Activated CD4-positive, alpha-beta memory T cell treated with anti-CD3 and anti-CD28 coated beads, Interleukin-2, amount 10 ng/mL, durations not matched to agents 7 days and 5 days (primary cell): ENCODE measurements at places on chromosomes 7 and 10. TPM values are rescaled to one million over a fixed set of nuclear protein-coding genes. Genes with fewer than 3 reads are reported as not detected.

DNA sequence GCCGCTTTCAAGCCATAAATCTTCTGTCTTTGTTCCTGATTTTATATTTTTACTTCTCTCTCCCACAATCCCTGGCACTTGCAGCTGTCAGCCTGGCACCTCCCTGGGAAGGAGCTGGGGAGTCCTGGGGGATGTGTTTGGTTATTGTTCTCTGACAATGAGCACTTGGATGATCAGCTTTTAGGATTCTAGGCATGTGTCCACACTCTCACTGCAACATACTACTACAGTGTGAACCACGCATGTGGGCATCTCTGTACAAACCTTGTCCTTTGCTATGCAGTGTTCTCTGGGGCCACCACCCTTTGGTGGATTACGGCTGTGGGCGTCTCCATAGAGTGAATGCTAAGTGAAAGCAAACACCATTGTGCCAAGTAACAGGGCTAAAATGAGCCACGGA lies 168.4 kb upstream of the KMT2E start:
- no peak for DNase-seq

PPRC1 gene
- total RNA-seq, result 32.5 TPM

FAM171A1 gene
- 6.8 TPM for total RNA-seq

HOXA13 gene
- not detected for total RNA-seq

DNMBP gene
- total RNA-seq, result 4.8 TPM

DNA sequence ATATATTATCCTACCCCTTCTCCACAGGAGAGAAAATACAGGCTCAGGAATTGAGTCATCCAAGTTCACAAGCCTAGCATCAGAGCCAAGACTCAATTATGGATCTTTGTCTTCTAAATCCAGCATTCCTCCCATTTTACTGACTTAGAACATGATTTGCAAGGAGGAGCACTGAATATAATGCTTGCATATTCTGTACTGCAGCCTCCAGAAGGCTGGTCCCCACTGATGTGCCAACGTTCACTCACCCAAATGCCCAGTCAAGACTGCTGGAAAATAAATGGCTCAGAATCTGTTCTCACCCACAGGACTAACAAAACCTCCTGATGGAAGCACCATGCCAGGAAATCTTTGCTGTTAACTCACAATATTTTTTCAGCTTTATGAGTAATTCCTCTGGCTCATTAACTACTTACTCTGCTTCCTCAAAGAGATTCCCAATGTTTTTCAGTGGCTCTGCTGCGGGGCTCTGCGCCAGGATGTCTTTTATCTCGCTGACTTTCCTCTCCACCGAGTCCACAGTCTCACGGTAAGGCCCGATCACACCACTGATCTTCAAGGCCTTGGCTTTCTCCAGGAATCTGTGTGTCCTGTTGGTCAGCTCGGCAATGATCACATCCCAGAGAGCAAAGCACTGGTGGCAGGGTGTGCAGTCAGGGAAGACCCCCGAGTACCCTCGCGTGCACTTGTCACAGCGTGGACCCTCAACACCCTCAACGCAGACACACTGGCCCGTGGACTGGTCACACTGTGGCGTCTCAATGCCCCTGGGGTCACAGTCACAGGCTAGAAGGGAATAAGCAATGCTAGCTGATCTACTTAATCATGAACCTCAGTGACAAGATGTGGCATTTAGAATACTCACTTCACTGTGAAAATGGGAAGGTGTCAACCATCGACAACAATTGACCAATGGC lies 48.8 kb downstream of the DLD start:
- DNase-seq, result no peak

DNA sequence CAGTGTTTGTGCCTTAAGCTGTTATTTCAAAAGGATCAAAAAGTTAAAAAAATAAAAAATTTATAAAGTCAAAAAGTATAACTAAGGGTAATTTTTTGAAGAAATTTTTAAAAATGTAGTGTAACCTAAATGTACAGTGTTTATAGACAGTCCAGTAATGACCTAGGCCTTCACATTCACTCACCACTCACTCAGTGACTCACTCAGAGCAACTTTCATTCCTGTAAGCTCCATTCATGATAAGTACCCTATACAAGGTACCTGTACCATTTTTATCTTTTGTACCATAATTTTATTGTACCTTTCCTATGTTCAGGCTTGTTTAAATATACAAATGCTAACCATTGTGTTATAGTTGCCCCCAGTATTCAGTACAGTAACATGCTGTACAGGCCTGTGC lies 21.5 kb downstream of the DNAJC9 start:
- DNase-seq, result no peak

CYP3A5 gene
- not detected for total RNA-seq

GPR146 gene
- 10.0 TPM for total RNA-seq

- no peak for DNase-seq
These were observed 50.9 kb downstream of the SEMA3D start for GRCh38 chr7:85135977-85136376.

GRCh38 chr10:88918191-88918905 lies 34.2 kb downstream of the ACTA2 start:
- DNase-seq, result no peak

GRCh38 chr10:48772059-48772458 lies 87.4 kb downstream of the WDFY4 start:
- no peak for DNase-seq

- no peak for DNase-seq
These were observed 78.5 kb downstream of the ETV1 start for GRCh38 chr7:13910805-13911551.

- no peak for DNase-seq
These were observed 5.8 kb downstream of the UNC5B start for GRCh38 chr10:71218046-71218650.

DNA sequence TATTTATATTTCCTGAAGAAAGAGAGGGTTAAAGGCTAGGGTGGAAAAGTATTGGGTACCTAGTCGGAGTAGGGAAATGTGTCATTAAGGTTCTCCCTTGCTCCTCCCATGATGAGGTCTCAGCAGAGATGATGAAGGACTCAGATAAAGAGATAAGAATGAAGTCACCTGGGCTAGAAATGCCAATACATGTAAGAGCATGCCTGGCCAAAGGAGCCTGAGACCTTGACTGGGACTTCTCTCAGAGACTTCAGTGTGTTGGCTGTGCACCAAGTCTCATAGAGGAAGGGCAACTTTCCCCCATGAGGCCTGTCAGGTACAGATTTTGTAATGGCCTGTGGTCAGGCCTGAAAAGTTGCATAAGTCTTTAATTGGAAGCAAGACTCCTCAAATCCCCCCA lies 361.0 kb upstream of the CDC14C start:
- DNase-seq, result no peak

DNA sequence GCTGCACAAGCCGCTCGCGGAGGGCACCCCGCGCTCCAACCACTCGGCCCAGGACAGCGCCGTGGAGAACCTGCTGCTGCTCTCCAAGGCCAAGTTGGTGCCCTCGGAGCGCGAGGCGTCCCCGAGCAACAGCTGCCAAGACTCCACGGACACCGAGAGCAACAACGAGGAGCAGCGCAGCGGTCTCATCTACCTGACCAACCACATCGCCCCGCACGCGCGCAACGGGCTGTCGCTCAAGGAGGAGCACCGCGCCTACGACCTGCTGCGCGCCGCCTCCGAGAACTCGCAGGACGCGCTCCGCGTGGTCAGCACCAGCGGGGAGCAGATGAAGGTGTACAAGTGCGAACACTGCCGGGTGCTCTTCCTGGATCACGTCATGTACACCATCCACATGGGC lies 50.0 kb downstream of the FIGNL1 start:
- DNase-seq, result no peak

DNA sequence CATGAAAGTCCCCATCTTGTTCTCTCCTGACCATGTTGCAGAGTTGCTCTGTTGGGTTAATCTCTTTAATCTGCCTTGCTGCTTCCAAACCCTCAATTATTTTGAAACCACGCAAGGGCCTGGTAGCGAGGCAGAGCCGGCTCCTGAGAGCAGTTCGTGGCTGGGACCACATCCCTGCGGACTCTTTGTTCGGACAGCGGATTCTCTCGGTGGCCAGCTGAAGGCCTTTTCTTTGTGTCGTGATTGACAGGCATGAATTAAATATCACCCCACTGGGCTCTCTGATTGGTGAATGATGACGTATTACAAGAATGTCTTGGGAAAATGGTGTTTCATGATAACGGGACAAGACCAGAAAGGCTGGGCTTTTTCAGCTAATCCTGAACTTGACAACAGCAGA lies 66.9 kb upstream of the ARHGAP21 start:
- no peak for DNase-seq

DNA sequence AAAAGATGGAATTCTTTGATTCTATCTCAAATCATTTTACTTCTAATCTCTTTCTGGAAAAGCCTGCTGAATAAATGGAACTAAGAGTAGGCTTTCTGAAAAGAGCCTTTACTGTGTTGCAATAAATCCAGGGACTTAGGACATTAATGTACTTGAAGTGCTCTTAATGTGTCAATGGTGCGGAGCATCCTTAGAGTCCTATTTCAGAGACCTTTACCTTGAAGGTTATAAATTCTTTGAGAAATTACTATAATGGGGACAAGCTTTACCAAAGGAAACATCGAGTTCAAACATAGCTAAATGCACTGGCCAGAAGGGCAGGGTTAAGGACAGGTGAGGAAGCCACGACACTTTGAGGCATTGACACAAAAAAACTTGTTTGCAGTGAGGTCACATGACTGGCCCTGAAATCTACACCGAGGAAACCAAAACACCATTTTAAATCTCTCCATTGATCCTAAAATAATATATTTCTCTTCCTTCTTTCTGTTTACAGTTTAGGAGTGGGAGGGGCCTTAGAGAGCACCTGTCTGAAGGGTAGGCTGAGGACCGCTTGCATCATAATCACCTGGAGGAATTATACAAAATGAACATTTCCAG lies 48.1 kb upstream of the EXOC6 start:
- no peak for DNase-seq

DNA sequence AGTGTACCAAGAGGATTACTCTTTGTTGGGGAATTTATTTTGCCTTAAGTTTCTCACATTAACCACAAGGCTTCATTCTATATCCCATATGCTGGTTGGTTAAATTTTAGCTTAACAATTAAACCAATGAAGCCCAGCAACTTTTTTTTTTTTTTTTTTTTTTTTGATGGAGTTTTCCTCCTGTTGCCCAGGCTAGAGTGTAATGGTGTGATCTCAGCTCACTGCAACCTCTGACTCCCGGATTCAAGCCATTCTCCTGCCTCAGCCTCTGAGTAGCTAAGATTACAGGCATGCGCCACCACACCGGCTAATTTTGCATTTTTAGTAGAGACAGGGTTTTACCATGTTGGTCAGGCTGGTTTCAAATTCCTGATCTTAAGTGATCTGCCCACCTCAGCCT lies 75.0 kb upstream of the MKX start:
- no peak for DNase-seq

DNA sequence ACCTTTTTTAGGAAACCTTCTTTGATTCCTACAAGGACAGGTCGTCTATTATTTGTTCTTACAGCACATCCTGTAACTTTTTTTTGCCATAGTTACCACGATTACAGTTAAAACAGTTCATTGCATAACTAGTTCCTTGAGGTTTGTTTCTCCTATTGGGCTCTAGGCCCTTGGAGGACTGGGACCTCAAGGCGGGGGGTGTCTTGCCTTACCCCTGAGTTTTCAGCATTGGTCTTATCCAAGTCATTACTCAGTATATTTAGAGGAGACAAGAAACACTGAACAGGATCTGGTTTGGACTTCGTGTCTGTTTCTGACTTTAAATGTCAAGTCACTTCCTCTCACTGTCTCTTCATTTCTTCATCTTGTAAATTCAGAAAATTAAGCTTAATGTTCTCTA lies 369.8 kb downstream of the SDK1 start:
- DNase-seq, result no peak

DNA sequence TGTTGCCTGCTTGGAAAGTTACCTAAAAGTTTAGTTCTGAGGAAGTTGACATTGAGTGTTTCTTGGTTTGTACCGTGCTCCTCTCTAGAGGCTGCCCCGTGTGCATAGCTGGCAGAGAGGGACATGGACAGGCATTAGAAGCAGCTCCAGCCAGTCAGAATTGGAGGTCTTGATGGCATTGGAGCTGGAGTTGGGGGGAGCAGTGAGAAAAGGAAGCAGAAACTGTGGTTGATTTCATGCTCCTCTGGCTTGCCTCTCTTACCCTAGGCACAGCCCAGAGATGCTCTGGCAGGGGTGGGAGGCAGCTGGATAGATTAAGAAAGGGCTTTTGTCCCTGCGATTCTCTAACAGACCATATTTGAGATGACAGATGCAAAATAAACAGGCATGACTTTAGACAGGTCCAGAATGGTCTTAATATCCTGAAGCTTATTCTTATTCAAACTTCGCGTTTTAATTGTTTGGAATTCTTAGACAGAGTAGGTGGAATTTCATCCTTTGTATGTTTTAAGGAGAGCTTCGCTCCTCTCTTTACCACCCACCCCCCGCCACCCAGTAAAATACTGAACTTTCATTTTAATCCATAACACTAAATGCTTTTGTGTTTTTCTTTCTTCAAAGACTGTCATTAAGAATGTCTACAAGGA lies 73.5 kb upstream of the GLCCI1 start:
- no peak for DNase-seq

DNA sequence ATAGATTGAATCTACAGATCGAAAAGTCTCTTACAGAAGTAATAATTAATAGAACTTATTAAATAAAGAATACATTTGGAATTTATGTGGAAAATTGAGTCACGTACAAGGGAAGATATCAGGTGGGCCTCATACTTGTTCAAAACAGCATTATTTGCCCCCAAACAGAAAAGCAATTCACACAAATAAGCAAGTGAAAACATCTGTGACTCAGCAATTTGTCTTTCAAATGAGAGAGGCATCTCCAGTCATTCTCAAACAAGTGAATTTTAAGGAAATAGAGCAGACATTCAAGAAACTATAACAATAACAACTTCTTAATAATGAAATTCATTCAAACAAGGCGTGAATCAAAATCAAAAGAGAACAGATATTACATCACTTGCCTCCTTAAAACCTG lies 50.1 kb downstream of the SEMA3A start:
- no peak for DNase-seq

GRCh38 chr10:97896756-97897358 lies 47.2 kb downstream of the GOLGA7B start:
- DNase-seq, result no peak

DNA sequence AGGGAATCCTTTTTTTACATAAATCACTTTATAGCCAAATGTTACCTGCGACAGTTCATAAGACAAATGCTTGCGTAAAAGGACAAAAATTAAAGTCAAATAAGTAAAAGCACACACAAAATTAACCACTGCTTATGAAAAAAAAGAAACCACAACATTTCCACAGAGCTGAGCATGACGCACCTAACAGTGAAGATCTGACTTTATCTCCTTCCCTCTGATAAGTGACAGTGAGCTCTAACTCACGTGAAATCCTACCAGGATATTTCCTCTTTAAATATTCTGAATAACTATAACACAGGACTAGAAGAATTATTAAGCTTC lies 225.5 kb downstream of the SFMBT2 start:
- DNase-seq, result no peak
